ELF-1 (cell line): ENCODE measurements at places on chromosomes 7 and 10.

DNA sequence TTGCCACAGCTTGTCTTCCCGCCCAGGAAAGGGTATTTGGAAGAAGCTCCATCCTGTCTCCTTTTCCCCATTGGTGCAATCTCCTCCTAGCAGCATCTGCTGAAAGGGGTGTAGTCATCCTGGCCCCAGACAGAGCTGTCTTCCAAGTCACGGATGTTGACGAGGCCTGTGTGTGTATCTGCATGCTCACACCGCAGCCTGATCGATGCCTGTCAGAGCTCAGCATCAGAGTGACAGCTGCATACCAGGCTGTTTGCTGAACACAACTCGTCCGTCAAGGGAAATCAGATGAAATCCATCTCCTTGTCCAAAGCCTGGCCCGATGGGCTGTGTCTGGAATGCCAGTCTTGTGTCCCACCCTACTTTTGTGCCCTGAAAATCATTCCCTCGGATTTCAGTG, 21.2 kb upstream of the LRRC4 start:
- DNase-seq: no peak

DNA sequence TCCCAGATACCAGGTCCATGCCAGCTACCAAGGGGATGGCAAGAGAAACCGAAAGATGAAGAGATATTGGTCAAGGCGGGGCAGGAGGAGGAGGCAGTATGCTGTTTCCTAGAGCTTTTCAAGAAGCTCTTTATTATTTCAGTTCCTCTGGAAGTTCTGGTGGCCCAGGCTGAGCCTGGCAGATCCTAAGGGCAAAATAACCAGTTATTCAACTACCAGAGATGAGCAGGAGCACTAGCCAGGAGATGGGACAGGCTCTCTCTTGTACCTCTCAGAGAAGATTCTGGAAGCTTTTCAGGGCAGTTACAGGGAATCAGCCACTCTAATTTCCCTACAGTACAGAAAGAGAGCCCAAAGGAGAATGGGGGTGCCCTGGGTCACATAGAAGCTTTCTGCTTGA, 5.3 kb downstream of the DNAJB12 start:
- no peak for DNase-seq

DNA sequence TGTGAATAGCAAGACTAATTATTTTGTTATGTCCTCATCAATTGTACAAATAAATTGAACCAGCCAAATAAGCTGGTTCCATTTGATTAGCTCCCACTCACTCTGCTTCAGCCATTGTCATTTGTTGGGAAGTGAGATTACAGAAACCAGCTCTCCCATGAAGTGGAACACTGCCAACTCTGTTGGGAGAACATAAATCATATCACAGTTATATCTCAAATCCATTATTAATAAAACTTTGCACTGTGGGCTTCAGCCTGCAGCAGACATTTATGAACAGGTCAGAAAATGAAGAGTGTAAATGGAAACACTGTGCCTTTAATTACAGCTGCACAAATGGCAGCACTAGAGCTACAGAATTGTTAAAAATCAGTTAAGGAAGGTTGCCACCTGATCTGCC, 46.7 kb upstream of the TEX47 start:
- no peak for DNase-seq

DNA sequence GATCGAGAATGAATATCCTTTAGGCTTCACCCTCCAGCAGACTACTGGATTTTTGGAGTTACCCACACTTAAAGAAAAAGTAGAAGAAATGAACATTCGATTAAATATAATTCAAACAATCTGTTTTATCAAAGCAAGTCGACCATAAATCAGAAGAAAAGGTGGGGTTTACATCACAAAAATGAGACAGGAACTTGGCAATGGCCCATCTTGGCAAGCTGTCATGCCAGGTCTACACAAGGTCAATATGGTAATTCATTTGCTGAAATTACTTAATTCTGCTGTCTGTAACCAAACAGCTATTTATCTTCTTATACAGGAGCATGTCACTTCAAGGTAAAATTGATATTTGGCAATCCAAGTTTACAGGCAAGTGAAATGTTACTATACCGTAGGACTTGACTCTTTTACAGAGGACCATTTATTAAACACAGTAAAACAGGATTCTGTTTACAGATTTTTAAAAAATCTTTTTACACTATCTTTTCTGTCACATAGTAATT, 640.6 kb upstream of the NRP1 start:
- no peak for DNase-seq

DNA sequence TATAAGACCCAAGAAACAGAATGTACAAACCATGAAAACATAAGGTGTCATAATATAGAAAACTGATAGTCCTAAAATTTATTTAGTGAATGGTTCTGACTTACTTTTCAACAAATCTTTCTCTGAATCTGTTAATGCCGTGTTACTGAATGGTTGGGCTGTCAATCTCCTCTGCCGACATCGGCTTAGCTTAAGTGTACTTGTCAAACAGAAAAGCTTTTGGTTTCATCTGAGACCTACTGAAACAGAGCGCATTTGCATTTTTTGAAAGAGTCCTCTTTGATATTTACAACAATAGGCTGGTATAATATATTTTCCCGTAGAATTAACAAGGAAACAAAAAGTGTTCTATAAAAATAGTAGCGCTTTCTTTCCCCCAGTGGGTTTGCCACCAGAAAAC, 120.9 kb upstream of the ZNF804B start:
- no peak for DNase-seq

GRCh38 chr7:55449205-55449991, 84.3 kb downstream of the LANCL2 start:
- DNase-seq: no peak

- no peak for DNase-seq
These were observed 119.4 kb downstream of the GATA3 start for GRCh38 chr10:8173866-8174243.
